ENCODE measurements at places on chromosomes 2 and 18.

- no peak for DNase-seq
These were observed 143.1 kb downstream of the KCTD1 start for GRCh38 chr18:26405190-26405801.

DNA sequence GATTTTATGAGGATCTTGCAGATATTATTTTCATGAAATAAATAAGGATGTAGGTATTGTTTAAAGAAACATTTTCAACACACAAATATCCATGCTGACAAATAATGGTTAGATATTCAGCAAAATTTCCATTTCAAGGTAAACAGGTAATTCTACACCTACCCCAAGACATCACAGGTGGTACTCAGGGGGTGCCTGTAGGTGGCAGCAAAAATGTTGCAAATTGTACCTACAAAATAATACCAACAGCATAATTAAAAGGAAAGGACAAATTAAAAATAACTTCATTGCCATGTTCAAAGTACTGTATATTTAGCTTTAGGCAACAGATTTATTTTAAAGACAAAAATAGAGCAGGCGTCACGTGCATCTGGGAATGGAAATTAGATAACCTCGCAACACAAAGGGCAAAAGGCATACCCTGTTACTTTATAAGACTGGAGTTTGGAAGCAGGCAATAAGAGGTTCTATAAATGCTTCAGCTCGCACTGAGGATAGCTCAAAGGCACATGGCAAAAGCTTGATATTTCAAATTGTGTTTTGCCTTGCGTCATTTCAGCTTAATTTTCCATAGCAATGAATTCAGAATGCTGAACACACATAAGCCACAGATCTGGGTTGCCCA lies 630.5 kb downstream of the TDRD15 start:
- DNase-seq: no peak

GRCh38 chr18:21833604-21834298 lies 93.2 kb downstream of the MIB1 start:
- DNase-seq: no peak

GRCh38 chr18:73614812-73615211 lies 532.8 kb downstream of the FBXO15 start:
- DNase-seq: peak; percentile 39

GRCh38 chr2:19643117-19643518 lies 258.7 kb downstream of the TTC32 start:
- DNase-seq: no peak
